Astrocyte of the spinal cord (primary cell): ENCODE measurements at places on chromosomes 12 and 14.

GRCh38 chr12:65372574-65372973, 94.1 kb downstream of the MSRB3 start:
- no peak for DNase-seq

- DNase-seq: no peak
These were observed 3.9 kb upstream of the TMEM233 start for GRCh38 chr12:119589634-119590033.

DNA sequence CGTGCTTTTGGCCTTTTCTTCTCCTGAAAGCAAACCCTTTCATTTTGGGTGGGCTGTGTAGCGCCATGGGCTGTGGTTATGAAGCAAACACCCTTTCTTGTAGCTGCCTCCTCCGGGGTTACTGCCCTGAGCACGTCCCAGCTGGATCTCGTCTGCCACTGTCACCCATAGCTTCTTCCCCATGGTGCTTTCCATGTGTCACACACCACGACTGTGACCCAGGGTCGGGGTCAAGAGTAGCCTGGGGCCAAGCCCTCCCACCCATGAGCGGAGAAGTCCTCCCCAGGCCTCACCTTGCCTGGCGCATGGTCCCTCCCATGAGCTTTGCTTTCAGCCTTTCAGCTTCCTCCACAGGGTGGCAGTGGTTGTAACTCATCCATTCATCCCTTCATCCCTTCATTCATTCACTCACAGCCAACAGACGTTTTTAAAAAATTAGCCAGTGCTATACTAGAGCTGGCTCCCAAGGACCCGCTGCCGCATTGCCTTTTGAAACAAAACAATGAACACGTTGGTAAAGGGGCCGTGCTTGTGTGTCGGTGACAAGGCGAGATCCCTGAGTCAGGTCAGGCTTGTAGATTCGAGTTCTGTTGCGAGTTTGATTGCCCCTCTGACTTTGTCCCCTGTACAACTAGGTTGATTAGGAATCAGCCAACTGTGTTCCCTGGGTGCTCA, 29.5 kb downstream of the MEG3 start:
- no peak for DNase-seq

DNA sequence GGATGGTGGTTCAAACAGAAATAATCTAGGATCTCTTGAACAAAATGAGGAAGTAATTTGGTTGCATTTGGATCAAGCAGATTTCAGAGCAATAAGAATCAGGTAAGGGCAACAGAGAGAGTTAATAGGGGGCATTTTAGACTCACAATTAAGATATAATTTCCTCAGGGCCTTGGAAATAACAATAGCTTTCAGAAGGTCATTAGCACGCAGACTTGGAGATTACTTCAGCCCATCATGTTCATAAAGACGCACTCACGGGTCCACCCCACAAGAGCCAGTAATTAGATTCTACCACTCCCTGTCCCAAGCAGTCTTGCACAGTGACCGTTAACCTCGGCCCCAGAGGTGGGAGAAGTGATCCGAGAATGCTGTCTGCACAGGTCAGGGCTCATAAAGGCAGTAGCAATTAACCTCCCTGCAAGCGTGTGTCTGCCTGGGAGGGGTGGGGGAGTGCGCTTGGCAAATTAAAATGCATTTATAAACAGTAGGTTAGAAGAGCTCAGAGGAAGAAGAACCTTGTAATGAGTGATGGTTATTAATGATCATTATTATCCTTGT, 125.7 kb upstream of the CCDC196 start:
- no peak for DNase-seq

GRCh38 chr12:2214411-2214810, 161.6 kb downstream of the CACNA1C start:
- DNase-seq: no peak

DNA sequence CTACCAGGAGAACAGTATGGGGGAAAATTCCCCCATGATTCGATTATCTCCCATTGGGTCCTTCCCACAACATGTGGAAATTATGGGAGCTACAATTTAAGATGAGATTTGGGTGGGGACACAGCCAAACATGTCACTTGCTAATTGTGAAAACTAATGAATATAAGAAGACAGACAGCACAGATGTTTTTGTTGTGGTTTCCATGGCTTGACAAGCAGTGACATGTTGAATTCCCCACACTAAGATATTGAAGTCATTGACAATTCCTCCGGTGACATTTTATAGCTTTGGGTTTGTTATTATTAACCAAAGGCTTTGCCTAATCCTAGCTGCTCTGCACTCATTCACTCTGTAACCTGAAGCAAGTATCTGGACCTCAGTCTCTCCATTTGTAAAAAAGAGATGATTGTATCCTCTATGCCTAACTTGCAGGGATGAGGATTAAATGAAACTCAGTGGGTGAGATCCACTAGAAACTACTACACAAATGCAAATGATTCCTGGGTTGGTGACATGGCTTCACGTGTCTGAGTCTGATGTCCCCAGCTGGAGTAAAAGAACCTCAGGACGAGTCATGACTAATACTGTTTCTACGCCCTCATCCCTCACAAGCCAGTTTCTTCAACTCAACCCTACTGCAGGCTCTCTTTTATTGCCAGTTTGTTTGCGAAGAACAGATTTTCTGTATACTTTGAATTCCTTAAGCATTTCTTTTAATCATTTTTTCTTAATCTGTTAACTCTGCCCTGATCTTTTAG, 71.6 kb downstream of the ASCL1 start:
- no peak for DNase-seq
